ENCODE measurements at places on chromosomes 5 and 9.
A peak's percentile ranks its signal among the peaks of the same experiment; 100 is the strongest.

DNA sequence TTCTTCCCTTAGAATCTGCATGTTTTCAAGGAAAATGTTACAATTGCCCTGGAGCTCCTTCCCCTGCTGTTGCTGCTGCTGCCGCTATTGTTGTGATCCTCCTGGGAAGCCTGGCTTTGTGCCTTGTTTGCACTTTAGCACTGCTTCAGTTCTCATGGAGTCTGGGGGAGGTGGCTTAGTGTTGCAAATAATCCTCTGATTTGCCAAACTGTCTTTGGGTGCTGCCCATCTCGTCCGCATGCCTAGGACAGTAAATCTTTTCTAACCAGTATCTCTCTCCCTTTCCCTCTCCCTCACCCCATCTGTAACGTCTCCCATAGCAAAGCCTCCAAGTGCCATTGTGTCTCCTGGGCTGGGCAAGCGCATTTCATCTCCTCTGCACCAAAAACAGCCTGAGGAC is 30.3 kb downstream of the FAM240B start:
- DNase-seq = no peak

GRCh38 chr5:100903039-100903887 is at the start of gene ST8SIA4:
Gene ST8SIA4 (minus strand): TSS chr5:100903282. CDS start chr5:100902955, 327 bp downstream.
- peak; percentile 95 for DNase-seq

DNA sequence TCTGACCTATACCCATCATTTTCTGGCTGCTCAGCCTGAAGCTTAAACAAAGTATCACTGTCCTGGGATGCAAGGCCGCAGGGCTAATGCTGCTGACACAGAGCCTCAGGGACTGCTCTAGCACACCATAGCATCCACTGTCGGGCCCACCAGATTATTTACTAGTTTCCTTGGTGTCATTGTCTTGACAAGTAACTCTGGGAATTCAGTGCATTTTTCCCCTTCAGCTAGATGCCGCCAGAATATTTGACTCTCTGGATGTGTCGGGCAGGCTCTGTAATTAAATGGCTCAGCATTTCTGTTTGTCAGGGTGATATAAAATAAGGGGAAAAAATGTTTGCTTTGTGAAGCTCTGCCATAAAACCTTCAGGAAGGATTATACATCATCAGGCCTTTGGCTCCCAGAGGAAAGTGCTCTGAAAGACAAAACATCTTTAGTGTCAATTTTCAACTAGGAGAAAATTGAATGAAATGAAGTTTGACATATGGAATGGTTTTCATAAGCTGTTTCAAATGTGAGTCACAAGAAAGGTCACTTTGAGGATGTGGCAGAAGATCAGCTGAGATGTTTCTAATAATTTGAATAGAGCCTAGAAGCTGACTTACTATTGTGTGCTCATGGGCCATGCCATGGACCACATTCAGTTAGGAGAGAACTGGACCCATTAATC is 350.1 kb downstream of the TMEM232 start:
- DNase-seq = no peak

DNA sequence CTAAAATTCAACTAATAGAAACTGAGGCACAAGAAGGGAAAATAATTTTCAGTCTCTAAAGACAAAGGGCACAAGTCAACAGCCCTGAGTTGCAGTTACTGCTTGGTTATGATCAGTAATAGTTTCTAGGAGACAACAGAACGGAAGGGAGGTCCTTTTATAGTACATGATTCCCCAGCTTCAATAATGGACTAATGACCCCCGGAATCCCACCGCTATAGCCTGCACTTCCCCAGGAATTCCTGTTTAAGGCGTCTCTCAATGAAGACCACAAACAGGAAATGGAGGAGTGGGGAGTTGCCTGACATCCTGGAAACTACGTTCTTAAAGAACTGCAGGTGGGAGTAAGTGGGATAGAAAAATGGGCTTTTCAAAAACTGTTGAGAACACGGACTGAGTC is 60.6 kb downstream of the DIAPH1 start:
- no peak for DNase-seq

GRCh38 chr9:87107072-87107471 is 159.8 kb upstream of the GAS1 start:
- no peak for DNase-seq

DNA sequence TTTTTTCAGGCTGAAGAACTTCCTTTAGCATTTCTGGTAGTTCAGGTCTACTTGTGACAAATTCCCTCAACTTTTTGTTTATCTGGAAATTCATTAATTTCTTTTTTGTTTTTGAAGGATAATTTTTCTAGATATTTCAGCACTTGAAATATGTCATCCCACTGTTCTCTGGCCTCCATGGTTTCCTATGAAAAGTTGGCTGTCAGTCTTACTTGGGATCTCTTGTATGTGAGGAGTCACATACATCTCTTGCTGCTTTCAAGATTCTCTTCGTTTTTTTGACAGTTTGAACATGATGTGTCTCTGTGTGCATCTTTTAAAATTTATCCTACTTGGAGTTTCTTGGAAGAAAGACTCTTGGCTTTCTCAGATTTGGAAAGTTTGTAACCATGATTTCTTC is 79.5 kb downstream of the RIC1 start:
- DNase-seq = no peak

DNA sequence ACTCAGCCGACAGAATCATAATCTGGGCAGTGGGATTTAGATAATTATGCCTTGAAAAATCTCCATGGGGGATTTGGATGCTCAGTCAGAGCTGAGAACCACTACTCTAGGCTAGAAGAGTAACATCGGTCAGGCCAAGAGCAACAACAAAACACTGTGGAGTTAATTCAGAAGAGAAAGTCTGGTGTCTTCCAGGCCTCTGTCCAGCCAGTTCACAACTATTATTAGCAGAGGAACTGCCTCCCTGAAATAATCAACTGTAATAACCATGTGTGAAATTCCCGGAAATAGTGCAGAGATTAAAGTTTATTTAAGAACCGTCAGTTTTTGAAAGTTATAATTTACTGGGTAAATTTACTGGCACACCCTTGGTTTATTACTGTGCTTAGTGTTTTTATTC is 8.2 kb upstream of the MARCHF3 start:
- no peak for DNase-seq

GRCh38 chr5:75050415-75050814 is 1.9 kb downstream of the GCNT4 start:
- peak; percentile 47 for DNase-seq

- DNase-seq = peak; percentile 23
Observed at GRCh38 chr9:76810377-76810957, 46.2 kb downstream of the PCA3 start.

GRCh38 chr9:113581865-113582697 is 118.6 kb downstream of the RGS3 start:
- peak; percentile 88 for DNase-seq

DNA sequence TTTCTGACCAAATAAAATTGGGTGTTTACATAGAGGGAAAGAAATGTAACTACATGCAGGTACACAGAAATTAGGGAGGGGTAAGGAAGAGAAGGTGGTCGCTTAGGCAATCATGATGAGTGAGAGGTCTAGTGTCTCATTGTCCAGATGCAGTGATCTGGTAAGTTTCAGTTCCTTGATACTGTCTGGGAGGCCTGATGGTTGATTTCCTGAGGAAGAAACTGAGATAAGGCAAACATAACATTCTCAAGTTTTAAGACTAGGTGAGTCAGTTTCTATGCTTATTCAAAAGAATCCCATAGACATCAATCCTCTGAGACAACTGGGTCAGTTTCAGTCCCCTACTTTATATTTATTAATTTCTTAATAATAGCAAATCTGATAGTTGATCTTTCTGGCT is 843.3 kb upstream of the CDH10 start:
- no peak for DNase-seq

DNA sequence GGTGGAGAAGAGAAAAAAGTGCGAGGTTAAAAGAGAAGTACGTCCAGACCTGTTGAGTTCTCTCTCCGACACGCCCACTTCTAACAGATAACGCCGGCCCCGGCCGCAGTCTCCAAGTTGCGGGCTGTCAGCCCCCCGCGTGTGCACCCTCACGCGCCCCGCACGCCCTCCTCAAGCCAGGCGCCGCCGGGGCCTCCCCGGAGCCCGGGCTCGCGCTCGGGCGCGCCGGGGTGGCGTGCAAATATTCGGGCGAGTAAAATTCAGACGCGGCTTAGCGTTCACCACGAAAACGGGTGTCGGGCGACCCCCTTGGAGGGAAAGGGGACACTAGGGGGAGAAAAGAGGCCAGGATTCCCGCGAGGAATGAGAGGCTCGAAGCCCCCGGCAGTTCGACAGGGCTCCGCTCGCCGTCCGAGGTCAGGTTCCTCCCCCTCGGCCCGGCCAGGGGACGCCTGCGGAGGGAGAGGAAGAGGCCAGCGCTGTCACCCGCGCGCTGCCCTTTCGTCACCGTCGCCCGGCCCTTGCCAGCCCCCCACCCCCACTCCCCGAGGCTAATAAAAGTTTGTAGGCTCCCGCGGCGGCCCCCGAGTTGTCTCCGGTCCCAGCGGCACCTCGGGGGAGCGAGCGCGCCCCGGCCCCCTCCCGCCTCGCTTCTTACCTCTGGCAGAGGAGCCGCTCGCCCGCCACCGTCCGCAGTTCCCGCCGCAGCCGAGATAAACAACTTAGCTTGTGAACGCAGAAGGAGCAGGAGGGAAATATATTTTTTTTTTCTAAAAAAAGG is 743 bp downstream of the NR3C1 start:
- peak; percentile 65 for DNase-seq

GRCh38 chr5:174177531-174177930 is 132.0 kb downstream of the NSG2 start:
- DNase-seq = no peak

DNA sequence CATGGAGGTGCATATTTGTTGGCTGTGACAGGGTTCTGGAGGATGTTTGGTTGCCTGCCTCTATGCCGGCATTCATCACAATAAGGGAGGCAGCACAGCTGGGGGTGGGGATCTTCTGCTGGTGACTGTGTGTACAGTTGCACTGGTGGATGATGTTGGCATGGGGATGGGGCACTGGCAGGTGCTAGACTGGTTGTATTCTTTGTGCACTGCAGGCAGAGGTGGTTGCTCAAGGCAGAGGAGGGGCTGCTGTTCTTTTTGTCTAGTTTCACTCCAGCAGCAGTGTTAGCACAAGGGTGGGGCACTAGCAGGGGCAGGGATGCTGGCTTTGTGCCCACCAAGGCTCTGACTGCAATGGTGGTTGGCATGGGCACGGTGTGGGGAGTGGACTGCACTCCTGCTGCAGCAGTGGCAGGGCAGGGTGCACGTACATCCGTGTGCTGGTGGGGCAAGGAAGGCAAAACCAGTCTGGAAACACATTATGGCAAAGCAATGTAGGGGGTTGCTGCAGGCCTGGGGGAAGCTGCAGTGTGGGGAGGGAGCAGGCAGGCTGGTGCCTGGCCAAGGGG is 69.3 kb downstream of the ISOC1 start:
- no peak for DNase-seq

DNA sequence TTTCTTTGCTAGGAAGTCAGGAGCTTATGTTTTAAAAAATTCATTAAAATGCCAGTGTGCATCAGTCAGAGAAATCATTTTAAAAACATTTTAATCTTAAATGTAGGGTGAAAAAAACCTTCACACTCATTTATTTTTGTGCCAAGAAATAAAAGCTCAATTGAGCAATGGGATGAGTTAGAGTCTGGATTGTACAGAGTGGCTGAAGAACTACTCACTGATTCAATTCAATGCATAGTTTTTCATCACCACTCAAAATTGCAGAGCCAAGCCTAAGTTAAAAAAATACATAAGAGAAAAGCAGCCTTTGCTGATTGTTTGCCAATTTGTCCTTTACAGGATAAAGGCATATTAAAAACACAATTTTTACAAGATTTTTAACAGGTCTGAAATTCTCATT is 168.2 kb upstream of the DMRTA1 start:
- DNase-seq = no peak

GRCh38 chr9:86515221-86515620 is 161.0 kb upstream of the TUT7 start:
- DNase-seq = no peak

DNA sequence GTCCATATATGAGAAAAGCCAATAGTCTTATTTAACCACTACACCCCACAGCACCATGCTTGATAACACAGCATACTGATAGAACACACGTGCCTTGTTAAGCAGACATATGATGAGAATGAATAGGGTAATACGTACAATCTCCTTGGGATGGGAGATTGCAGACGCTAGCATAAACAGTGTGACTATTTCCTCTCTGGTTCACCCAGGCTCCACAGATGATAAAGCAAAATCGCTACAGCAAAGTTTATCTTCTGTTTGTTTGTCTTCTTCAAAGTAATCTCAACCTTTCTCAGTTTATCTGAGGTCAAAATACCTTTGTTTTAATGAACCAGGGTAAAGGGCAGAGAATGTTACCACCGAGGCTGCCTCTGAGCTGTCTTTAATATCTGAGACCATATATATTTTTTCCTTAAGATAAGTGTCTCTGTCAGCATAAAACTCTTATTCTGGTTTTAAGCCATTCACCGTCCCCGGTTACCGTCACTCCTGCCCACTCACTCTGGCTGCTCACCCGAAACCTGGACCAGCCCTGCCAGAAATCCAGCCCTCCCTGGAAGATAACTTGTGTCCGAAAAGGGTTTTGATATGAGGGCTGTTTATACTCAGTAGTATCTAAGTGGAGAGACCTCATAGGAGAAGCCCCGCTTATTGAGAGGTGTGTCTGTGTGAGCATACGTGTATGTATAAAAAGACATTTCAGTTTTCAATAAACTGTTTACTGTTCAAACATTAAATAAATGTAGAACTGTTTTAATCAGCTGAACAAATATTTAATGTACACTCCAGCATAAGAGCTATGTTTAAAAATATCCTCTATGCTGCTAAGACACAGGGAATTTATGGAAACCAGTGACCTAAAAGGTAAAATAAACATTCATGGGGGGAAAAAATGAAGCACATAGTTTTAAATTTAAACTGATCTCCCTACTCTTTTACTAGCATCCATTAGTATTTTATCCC is 465.4 kb downstream of the RASEF start:
- no peak for DNase-seq

- DNase-seq = no peak
Observed at GRCh38 chr9:91882627-91883026, 67.4 kb downstream of the ROR2 start.
